Kidney capillary endothelial cell (primary cell): ENCODE measurements at places on chromosomes 3 and 15.
A peak's percentile ranks its signal among the peaks of the same experiment; 100 is the strongest.

DNA sequence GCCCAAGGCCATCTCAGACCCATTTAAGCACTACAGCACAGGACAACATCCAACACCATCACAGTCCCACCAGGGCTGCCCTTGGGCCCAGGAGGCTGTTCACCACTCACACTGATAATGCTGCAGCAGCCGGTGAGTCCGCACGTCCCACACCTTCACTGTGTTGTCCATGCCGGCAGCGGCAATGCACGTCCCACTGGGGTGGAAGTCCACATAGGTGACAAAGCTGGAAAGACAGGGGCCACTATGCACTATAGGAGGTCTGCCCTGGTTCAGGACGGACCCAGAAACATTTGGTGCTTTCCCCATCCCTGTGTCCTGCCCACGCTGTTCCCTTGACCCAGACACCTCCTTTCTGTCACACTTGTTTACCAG lies 8.5 kb downstream of the POC1A start:
- DNase-seq: no peak

- no peak for DNase-seq
Observed at GRCh38 chr3:183244219-183244618, 8.8 kb upstream of the B3GNT5 start.

- DNase-seq: no peak
Observed at GRCh38 chr15:35040339-35041255, 44.5 kb downstream of the NANOGP8 start.

GRCh38 chr15:44058126-44058525 lies 136.9 kb downstream of the FRMD5 start:
- DNase-seq: no peak

DNA sequence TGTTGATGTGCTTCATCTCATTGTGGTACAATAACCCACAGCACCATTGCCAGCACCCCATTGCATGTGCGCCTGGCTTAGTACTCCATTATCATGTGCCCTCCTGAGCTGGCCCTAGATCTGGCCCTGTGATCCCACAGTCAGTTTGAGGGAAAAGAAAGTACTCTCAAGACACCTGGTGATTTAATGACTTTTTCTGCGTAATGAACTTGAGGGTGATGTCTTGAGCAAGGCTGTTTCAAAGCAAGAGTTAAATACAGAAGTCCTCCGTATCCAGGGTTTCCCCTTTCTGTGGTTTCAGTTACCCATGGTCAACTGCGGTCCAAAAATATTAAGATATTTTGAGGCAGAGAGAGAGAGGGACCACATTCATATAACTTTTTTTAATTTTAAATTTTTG lies 16.3 kb downstream of the C3orf20 start:
- no peak for DNase-seq

- no peak for DNase-seq
Observed at GRCh38 chr3:195059471-195060216, 211.3 kb downstream of the XXYLT1 start.

GRCh38 chr3:142274908-142275307 lies 49.5 kb upstream of the GK5 start:
- DNase-seq: no peak

DNA sequence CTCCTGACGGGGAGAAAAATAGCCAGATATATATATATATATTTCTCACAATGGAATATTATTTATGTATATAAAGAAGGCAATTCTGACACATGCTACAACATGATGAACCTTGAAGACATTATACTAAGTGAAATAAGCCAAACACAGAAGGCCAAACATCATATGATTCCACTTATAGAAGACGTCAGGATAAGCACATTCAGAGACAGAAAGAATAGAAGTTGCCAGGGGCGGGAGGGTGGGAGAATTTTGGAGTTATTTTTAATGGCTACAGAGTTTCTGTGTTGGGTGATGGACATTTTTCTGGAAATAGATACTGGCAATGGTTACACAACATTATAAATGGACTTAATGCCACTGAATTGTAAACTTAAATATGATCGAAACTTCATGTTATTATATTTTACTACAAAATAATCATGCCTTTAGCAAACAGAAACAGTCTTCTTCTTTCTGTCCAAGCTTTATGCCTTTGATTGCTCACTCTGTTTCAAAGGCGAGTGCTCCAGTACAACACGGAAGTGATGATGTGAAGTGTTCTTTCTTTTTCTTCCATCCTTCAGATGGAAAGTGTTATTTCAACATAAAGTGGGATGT lies 514.0 kb downstream of the OCA2 start:
- no peak for DNase-seq

GRCh38 chr15:74631935-74632560 lies 16.4 kb downstream of the CLK3 start:
- peak; percentile 48 for DNase-seq

- DNase-seq: no peak
Observed at GRCh38 chr15:46576646-46577395, 942.0 kb downstream of the SQOR start.

GRCh38 chr15:25631971-25632370 lies 193.1 kb upstream of the UBE3A start:
- DNase-seq: no peak

GRCh38 chr3:145294572-145294971 lies 866.4 kb downstream of the PLOD2 start:
- DNase-seq: no peak

GRCh38 chr3:189344996-189345395 lies 173.2 kb downstream of the TPRG1 start:
- DNase-seq: no peak

DNA sequence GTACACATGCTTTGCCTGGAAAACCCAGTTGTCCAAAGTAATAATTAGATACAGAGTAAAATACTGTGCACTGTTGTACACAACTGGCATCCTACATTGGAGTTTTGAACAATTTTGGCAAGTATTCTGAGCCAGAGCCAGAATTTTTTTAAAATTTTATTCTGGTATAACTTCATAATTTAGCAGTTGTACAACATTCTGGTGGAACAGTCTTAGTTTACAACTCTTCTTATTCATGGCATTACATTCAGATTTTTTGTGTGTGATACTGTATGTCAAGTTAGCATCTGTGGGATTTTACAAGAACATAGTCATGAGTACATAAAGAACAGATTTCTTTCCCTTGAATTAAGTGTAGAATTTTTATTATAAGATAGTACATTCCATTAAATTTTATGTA lies 67.5 kb downstream of the SLC49A4 start:
- no peak for DNase-seq

- DNase-seq: no peak
Observed at GRCh38 chr15:25773248-25773647, 89.9 kb downstream of the ATP10A start.

- DNase-seq: no peak
Observed at GRCh38 chr3:115833074-115833473, 209.8 kb downstream of the GAP43 start.

DNA sequence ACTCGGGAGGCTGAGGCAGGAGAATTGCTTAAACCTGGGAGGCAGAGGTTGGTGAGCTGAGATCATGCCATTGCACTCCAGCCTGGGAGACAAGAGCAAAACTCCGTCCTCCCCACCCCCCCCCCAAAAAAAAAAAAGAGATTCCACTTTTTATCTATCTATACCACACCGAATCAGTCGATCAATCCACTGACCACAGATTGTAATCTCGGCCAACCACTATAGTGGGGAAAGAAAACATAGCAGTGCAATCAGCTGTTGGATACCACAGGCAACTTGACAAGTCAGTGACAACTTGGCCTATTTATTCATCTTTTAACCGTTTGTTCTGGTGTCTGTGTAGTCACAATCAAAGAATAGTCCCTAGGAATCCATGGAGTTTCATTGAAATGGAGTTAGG lies 299.2 kb downstream of the FHIT start:
- no peak for DNase-seq

- peak; percentile 53 for DNase-seq
Observed at GRCh38 chr15:33021806-33022389, 172.6 kb downstream of the FMN1 start.

DNA sequence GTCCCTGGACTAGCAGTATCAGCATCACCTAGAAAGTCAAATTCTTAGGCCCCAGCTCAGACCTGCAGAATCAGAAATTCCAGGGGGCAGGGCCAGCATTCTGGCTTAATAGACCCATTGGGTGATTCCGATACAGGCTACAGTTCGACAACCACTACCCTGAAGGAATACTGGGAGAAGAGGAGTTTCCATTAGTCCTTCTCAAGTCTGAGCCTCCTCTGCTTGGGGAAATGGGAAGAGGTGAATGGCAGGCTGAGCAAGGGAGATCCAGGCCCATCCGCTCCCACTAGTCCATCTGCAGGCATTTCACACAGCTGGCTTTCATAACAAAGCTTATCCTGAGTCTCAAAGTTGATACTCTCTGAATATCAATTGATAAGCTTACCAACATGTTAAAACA lies 69.1 kb downstream of the MECOM start:
- no peak for DNase-seq

- DNase-seq: no peak
Observed at GRCh38 chr3:195388380-195388779, 54.4 kb downstream of the ACAP2 start.

DNA sequence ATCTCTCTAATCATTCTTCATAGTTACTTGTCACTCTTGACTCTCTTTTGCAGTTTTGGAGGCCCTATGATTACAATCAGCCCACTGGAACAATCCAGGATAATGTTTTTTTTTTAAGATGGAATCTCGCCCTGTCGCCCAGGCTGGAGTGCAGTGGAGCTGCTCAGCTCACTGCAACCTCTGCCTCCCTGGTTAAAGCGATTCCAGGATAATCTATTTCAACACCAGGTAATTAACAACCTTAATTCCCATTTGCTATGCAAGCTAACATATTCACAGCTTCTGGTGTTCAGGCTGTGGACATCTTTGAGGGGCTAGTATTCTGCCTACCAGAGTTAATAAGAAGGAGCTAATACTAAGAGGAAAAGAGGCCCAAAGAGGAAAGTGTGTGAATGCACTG lies 1.1 kb upstream of the BLOC1S6 start:
- DNase-seq: no peak

- DNase-seq: no peak
Observed at GRCh38 chr3:31124373-31124772, 229.9 kb upstream of the GADL1 start.

DNA sequence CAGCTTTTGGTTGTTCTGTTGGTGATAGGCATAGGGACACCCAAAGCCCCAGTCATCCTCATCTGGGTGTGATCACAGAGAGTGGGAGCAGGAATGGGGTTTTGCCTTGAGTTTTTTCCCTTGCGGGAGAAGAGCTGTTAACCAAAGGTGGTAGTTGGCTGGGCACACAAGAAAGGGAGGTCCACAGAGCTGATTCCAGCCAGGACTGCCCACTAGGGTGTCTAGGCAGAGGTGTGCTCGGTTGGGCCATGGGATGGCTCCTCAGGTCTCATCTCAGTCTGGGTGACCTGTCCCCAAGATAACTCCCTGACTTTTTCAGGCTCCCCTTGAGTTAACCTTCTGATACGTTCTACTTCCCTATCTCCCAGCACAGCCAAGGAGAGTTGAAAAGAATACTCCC lies 134.8 kb downstream of the PDE8A start:
- no peak for DNase-seq

DNA sequence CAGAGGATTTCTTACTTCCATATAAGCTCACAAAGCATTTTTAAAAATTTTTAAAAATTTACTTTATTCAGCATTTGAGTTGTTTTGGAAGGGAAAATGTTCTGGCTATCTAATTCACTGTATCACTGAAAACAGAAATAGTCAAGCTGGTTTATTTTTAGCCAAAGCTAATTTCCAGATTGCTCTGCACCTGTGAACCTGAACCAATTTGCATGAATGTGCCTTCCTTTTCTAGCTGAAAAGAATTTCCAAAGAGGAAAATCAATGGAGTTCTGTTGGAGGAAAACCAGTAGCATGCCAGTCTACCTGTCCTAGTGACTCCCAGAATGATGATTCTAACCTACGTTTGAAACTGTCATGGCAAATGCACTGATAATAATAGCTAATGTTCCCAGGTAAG lies 134.2 kb upstream of the LIPC start:
- no peak for DNase-seq

DNA sequence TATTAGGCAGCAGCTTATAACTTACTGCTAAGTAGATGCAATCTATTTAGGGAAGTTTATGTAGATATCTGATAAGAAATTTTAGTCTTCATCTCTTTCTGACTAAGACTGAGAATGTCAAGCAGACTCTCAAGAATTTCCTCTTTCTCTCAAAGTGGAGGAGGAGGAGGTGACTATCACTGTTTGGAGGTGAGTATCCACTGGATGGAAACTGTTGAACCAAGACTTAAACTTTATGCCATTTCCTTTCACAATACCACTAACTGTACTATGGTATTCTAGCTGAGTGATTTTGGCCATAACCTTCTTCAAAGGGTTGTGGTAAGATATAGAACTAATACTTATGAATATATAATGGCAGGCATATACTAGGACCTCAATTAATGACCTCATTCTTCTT lies 64.6 kb downstream of the TPRG1 start:
- DNase-seq: no peak

DNA sequence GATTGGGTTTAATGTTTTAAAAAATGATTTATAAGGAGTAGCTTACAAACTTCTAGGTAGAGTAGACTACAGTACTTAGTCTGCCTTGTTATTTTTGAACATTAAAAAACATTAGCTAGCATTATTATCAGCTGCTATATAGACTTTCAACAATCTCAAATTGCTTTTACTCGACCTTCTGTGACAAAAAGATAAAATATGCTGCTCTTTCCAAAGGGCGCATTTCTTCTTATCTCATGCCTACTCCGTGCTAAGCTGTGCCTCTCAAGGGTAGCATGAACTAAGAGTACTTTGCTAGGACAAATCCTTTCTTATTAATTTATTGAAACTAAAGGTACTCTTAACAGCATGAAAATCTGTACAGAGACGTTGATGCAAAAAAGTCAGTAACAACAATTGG lies 71.3 kb downstream of the SPRED1 start:
- DNase-seq: no peak

GRCh38 chr3:32842531-32842931 lies 24.7 kb downstream of the TRIM71 start:
- no peak for DNase-seq

- DNase-seq: no peak
Observed at GRCh38 chr3:143441516-143442171, 322.1 kb downstream of the CHST2 start.
